ENCODE measurements at places on chromosomes 16 and 17.

GRCh38 chr16:30967795-30968194 lies 10.2 kb downstream of the SETD1A start:
- no peak for DNase-seq

DNA sequence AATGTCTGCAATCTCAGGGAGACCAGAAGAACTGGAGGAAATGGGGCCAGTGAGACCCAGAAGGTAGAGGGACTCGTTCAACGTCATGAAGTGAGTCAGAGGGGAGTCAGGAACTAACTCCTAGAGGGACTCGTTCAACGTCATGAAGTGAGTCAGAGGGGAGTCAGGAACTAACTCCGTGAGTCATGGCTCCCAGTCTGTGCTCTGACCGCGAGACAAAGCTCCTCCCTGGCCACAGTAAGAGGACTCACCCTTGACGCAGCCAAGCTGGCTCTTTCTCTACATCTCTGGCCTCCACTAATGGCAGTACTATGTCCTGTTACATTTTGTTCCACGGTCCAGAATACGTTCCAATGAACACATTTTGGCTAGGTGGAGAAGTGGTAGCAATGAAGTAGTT lies 902.5 kb downstream of the KCNJ2 start:
- DNase-seq = no peak

GRCh38 chr16:15404792-15405191 lies 9.2 kb downstream of the MPV17L start:
- DNase-seq = no peak

GRCh38 chr17:49061524-49061943 lies 64.3 kb downstream of the IGF2BP1 start:
- no peak for DNase-seq

DNA sequence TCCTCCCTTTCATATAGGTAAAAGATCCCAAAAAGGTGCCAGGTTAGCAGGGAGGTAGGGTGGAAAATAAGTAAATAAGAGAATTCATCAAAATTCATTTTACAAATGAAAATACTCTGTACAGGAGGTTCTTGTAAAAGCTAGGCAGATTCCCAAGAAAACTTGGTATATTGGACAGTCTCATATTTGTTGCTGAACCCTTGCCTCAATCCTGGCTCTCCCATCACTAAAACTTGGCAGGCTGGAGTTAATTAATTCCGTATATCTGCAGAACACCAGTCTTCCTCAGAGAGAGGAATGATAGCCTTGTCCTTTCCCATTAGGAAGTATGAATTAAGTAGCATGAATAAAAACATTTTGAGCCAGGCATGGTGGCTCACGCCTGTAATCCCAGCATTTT lies 66.2 kb upstream of the MTMR4 start:
- DNase-seq = no peak

GRCh38 chr16:5415123-5415522 lies 317.5 kb upstream of the EEF2KMT start:
- DNase-seq = no peak

DNA sequence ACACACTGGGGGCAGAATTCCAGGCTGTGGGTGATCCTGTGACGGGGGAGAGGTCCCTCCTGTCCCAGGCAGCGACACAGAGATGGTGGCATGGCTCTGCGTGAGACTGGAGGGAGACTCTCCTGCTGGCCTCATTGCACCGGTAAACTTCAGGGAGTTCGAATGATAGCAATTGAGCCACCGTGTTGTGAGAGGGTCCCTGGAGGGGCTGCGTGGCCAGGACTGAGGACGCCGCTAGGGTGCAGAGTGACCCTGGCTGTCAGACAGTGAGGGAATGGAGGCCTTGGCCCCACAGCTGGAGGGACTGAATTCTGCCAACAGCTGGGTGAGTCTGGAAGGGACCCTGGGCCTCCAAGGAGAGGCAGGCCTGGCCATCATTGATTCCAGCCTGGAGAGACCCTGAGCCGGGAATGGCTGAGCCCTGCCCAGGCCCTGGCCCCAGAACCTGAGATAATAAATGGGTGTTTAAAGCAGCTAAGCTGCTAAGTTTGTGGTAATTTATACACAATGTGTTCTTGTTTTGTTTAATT lies 32.6 kb downstream of the CCDC57 start:
- DNase-seq = no peak

DNA sequence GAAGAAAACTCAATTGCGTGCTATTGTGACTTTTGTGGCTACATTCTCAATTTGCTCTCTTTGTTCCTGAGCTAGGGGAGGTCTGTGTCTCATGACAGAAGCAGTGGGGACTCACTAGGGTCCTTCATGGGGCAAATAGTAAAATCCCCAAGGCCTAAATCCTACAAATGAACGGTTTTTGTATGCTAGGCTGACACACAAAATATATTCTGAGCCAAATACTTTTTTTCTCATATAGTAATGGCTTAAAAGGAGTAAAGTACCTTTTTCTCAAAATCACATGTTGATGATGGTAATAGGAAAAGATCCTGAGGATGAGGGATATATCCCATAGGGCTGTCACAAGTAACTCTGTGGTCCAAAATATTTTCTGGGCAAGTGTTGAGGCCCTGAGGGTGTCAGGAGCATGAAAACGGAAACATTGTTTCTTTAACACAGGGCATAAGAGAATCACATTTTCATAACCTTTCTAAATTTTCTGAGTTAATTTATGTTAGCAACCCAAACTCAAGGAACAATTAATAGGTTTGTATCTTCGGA lies 77.5 kb upstream of the CNTNAP4 start:
- DNase-seq = no peak

Measured in activated CD4-positive, alpha-beta memory T cell treated with anti-CD3 and anti-CD28 coated beads for 36 hours (primary cell).